ENCODE measurements at places on chromosomes 1 and 21. TPM values are rescaled to one million over a fixed set of nuclear protein-coding genes. Genes with fewer than 3 reads are reported as not detected.

The VHLL gene
- total RNA-seq = not detected

The ADAMTS4 gene
- not detected for total RNA-seq

The SFN gene
- total RNA-seq = not detected

The CRP gene
- total RNA-seq = not detected

The OR2L8 gene
- not detected for total RNA-seq

The EFHD2 gene
- total RNA-seq = 169 TPM

GRCh38 chr1:232905331-232906034 lies 44.9 kb upstream of the NTPCR start:
- H3K36me3 ChIP-seq = no peaks in the 10 kb centered on the region
- no peak overlapping the region for H3K27ac ChIP-seq
- H3K4me1 ChIP-seq = peaks cover 14% of the 10 kb centered on the region
- no peak overlapping the region for H3K4me3 ChIP-seq
- no peak for DNase-seq

DNA sequence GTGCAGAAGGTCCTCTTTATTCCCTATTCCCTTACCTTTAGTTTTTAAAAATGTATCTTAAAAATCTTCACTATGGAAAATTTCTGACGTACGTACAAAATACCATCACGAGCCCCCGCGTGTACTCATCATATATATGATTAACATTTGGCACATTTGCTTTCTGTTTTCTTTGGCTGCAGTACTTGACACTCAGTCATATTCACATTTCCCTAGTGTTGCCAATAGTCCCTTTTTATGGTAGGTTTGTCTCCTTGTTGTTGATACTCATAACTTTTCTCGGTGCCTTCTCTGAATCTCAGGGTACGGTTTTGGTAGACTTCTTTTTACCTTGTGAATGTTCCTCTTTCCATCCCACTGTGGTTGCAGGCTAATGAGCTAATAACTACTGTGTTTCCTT lies 23.3 kb downstream of the KDM4A start:
- H3K4me3 ChIP-seq = no peak overlapping the region
- peaks cover 10% of the 10 kb centered on the region for H3K4me1 ChIP-seq
- H3K36me3 ChIP-seq = peaks cover 85% of the 10 kb centered on the region
- DNase-seq = no peak
- no peak overlapping the region for H3K27ac ChIP-seq

DNA sequence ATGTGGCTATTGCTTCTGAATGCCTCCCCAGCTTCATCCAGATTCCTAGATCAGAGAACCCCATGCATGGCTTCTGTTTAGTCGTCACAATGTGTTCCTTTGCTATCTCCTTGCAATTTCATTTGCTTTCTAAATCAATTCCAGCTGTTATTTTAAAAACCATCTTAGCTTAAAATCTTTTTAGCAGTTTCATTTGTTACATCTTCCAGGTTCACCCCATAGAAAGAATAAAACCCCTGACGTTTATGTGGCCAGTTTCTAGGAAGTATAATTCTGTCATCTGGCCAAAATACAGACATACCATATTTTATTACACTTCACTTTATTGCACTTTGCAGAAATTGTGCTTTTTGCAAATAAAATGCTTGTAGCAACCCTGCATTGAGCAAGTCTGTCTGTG lies 278.4 kb downstream of the PTPRC start:
- no peak for DNase-seq
- H3K4me3 ChIP-seq = no peak overlapping the region
- H3K36me3 ChIP-seq = peaks cover 60% of the 10 kb centered on the region
- no peaks in the 10 kb centered on the region for H3K27me3 ChIP-seq
- H3K27ac ChIP-seq = no peak overlapping the region

GRCh38 chr1:30809514-30810263 lies 52.1 kb upstream of the LAPTM5 start:
- H3K27me3 ChIP-seq = no peaks in the 10 kb centered on the region
- peak overlapping the region; percentile 60 for H3K27ac ChIP-seq
- peaks cover 40% of the 10 kb centered on the region for H3K4me1 ChIP-seq
- H3K36me3 ChIP-seq = no peaks in the 10 kb centered on the region

- DNase-seq = peak; percentile 72
- H3K27me3 ChIP-seq = peaks cover 9% of the 10 kb centered on the region
- no peaks in the 10 kb centered on the region for H3K36me3 ChIP-seq
- peak overlapping the region; percentile 38 for H3K4me3 ChIP-seq
These were observed 700 bp upstream of the KMO start for GRCh38 chr1:241531195-241532161.

GRCh38 chr1:94231746-94232145 lies 5.6 kb downstream of the ARHGAP29 start:
- no peak for DNase-seq
- no peak overlapping the region for H3K4me3 ChIP-seq
- H3K27ac ChIP-seq = no peak overlapping the region
- H3K4me1 ChIP-seq = no peaks in the 10 kb centered on the region
- H3K36me3 ChIP-seq = 0 out of 2 replicates have a peak, but pooled peaks cover 2% of the 10 kb centered on the region

DNA sequence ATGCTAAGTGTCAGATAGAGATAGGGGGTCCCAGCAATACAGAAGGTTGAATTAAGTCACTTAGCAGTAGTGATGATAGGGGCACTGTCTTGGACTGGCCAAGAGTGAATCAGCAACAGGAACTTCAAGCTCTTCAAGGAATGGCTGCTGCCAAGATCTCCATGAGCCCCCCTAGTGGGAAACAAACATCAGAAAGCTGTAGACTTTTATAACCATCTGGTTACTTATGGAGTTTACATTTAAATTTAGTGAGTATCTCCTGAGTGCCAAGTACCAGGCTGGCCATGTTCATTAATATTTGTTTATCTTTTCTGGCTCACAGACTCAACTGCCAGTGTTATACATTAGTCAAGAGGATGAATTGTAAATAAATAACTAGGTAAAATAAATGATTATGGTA lies 327.3 kb downstream of the TTLL7 start:
- no peak overlapping the region for H3K27ac ChIP-seq
- H3K27me3 ChIP-seq = no peaks in the 10 kb centered on the region
- DNase-seq = no peak
- H3K4me3 ChIP-seq = no peak overlapping the region

- H3K4me3 ChIP-seq = no peak overlapping the region
- no peak for DNase-seq
- H3K4me1 ChIP-seq = peaks cover 44% of the 10 kb centered on the region
These were observed 92.9 kb upstream of the TSPAN2 start for GRCh38 chr1:115182012-115182715.

GRCh38 chr1:163585796-163586195 lies 264.0 kb downstream of the NUF2 start:
- no peaks in the 10 kb centered on the region for H3K4me1 ChIP-seq
- H3K27me3 ChIP-seq = no peaks in the 10 kb centered on the region
- H3K27ac ChIP-seq = no peak overlapping the region
- DNase-seq = no peak
- H3K36me3 ChIP-seq = no peaks in the 10 kb centered on the region

DNA sequence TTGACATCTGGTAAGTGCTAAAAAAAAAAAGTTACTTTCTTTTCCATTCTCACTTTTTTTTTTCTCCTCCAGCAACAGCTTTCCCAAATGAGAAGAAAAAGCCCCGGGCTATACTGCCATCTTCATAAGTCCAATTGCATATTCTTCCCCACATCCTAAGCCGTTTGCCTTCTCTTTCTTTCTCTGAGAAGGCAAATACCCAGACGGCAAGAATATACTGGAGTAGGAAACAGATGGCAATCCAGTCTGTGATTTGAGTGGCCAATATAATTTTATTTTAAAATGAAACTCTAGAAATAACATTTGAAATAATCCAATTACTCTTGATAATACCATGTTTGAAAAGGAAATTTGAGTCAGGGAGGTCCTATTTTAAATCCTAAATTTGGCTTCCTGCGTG lies 44.6 kb upstream of the GREM2 start:
- no peak overlapping the region for H3K27ac ChIP-seq
- peaks cover 3% of the 10 kb centered on the region for H3K27me3 ChIP-seq
- H3K36me3 ChIP-seq = no peaks in the 10 kb centered on the region
- DNase-seq = no peak
- H3K4me3 ChIP-seq = no peak overlapping the region
- peaks cover 5% of the 10 kb centered on the region for H3K4me1 ChIP-seq

- no peak overlapping the region for H3K27ac ChIP-seq
- H3K4me3 ChIP-seq = no peak overlapping the region
- H3K4me1 ChIP-seq = peaks cover 6% of the 10 kb centered on the region
- no peak for DNase-seq
- H3K36me3 ChIP-seq = no peaks in the 10 kb centered on the region
These were observed 10.3 kb upstream of the LEFTY1 start for GRCh38 chr1:225899044-225899925.
